ENCODE measurements at places on chromosomes 11 and 22. TPM values are rescaled to one million over a fixed set of nuclear protein-coding genes. Genes with fewer than 3 reads are reported as not detected.

- no peak for DNase-seq
Measured at GRCh38 chr11:70762810-70763209, 364.5 kb downstream of the CTTN start.

APOA4 gene
- not detected for total RNA-seq

DNA sequence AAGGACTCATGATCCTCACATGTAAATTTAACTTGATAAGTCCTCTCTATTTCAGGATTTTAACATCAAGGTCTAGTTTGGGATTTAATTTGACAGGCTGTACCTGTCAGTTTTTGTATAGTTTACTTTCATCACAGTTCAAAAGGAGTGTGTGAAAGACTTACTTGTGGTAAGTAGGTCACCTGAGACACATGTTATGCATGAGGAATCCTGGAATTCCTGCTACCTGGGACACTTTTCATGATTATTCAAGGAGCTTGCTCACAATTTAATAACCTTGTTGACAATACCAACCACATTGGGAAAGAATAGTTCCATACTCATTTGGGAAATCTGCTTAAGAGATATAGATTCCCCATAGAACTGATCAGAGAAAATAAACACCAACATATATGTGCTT, 15.8 kb upstream of the SLC36A4 start:
- no peak for DNase-seq

GRCh38 chr11:110491577-110492320, 62.0 kb downstream of the FDX1 start:
- DNase-seq = no peak

GRCh38 chr11:35479731-35480130, 45.7 kb downstream of the PAMR1 start:
- no peak for DNase-seq

DNA sequence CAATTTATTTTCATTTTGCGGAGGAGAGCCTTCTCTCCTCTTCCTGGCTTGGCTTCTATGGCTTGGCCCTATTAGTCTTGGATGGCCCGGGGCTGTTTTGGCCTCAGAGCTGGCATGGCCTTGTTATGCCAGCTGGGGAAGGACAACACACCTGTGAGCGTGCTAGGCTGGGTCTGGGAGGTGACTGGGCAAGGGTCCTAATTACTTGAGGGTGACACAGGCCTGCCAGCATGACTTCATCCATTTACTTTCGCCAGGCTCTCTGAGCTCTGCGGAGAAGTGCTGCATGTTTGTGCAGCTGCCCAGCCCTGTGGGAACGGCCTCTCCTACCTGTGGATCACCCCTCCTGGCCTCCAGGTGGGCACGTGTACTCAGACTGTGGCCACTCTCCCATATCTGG, 153.6 kb downstream of the SNX19 start:
- DNase-seq = no peak
